ENCODE measurements at places on chromosomes 2 and 18. TPM values are rescaled to one million over a fixed set of nuclear protein-coding genes. Genes with fewer than 3 reads are reported as not detected.

Gene FBXO15
- 1.1 TPM for total RNA-seq

Gene CRYGD
- not detected for total RNA-seq

Gene WNT10A
- total RNA-seq: 1.5 TPM

Gene EMILIN1
- 0.59 TPM for total RNA-seq

Gene CFAP65
- 0.52 TPM for total RNA-seq

Gene CFAP53
- 1.1 TPM for total RNA-seq

DNA sequence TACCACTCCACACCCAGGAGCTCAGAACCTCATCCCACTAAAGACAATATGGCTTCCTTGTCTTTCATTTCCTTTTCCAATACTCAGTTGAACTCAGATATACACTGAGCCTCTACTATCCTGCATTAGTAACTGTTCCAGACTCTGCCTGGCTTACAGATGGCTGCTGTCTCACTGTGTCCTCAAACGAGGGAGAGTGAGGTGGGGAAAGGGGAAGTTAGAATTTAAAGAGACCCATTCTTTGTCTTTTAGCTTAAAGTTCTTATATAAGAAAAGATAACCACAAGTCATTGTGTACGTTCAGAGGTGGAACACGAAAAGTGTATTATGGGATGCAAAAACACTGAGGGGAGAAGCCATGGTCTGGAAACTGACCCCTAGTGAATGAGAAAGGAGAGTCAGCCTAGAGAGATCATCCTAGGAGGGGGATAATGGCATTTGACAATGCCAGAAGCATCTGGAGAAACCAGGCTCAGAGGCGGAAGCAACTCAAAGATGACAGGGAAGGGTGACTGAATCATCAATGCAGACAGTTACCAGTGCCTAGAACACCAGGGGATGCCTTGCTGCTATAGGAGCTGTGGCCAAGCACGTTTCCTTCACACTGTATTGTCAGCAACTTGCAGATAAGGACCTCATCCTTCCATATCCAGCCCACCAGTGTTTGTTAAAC is 170.7 kb downstream of the CYRIA start:
- DNase-seq: no peak

- peak; percentile 89 for DNase-seq
Measured at GRCh38 chr2:27798948-27799645, 27.6 kb downstream of the MRPL33 start.

DNA sequence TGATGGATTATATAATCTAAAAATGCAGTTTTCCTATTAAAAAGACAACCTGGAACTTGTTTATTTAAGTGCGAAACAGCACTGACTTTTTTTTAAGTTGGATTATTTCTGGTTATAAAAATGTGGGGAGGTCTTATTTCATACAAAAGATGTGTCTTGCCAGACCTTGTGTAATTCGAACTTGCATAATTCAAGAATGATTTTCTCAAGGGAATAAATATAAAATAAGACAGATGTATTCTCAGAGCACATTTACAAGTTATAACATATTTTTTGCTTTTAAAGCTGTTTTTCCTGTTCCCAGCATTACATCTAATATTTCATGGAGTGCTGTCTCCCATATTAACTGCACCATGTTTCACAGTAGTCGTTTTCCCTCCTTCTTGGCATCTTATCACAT is 263.1 kb downstream of the CDH20 start:
- DNase-seq: no peak

GRCh38 chr2:128187032-128187654 is 96.1 kb downstream of the UGGT1 start:
- no peak for DNase-seq

GRCh38 chr2:66538291-66538690 is 103.4 kb downstream of the MEIS1 start:
- no peak for DNase-seq

GRCh38 chr2:119523383-119523951 is 816 bp downstream of the SCTR start:
- DNase-seq: no peak

- DNase-seq: no peak
Measured at GRCh38 chr2:23862716-23863426, 64.1 kb downstream of the ATAD2B start.

GRCh38 chr2:149038442-149039212 is at the start of gene LYPD6B:
Gene LYPD6B, plus strand, starts transcription at chr2:149038699. Its CDS starts 92,250 bp downstream, at chr2:149130949.
- no peak for DNase-seq

DNA sequence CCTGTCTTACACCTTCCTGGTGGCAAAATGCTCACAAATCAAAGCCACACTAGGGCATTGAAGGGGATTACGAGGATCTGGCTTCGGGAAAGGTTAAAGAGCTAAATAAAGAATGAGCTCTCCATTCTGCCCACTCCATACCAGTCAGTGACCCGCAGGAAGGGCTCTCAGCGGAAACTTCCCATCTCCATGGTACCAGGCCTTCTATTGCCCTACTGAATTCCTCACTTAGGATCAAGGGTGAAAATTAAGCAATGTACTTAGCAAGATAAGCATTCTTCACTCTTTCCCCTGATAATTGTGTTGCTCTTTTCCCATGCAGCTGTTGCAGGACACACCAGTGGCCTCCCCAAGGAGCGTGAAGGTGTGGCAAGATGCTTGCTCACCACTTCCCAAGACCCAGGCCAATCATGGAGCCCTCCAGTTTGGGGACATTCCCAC is 75.6 kb upstream of the TTC39C start:
- no peak for DNase-seq

GRCh38 chr2:239122421-239123110 is 274.7 kb downstream of the TWIST2 start:
- no peak for DNase-seq

DNA sequence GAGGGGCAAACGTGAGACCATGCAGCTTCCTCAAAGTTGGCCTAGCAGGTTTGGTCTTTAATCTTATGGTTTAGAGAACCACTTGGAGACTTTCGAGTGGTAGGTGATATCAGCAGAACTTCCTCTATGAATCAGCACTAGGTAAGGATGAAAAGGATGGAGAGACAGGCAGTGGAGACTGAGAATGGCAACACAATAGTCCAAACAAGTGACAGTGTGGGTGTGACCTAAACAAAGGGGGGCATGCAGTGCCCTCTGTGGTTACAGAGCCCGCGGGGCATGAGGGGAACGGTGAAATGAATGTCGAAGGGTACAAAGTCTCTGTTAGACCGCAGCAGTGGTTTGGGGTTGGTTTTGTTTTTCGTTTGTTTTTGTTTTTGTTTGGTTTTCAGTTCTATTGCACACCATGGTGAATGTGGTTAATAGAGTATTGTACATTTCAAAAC is 143.9 kb downstream of the L3MBTL4 start:
- no peak for DNase-seq

DNA sequence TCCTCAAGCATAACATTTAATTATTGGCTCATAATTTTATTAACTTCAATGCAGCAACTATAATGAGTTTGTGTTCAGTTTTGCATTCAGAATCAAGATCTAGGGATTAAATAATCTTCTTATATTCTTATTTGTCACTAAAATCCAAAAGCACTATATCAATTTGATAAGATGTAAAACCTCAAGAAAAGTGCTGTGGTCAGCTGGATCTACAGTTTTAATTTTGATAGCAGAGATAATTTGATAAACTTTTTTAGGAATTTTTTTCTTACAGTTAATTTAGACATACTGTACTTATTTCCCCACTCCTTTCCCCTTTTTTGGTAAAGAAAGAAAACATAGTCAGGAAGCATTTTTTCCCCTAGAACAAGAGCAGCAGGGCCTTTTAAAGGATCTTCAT is 146.4 kb downstream of the GRB14 start:
- no peak for DNase-seq

GRCh38 chr2:70686577-70687460 is 81.2 kb downstream of the ADD2 start:
- peak; percentile 48 for DNase-seq

DNA sequence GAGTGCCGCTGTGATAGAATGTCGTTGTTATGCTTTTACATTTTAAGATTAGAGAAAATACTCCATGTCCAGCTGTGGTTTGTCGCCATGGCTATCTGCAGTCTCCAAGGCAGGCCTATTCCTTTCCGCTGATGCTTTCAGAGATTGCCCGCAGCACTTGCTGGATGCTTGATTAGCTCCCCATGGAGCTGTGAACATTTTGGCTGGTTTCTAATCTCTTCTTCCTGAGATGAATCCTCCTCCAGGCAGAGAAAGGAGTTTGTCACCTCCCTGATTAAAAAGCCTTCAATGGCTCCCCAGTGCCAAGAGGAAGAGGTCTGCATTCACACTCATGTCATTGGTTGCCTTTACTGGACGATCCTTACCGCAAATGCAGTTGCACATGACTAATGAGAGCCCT is 32.6 kb upstream of the LPIN1 start:
- DNase-seq: no peak

DNA sequence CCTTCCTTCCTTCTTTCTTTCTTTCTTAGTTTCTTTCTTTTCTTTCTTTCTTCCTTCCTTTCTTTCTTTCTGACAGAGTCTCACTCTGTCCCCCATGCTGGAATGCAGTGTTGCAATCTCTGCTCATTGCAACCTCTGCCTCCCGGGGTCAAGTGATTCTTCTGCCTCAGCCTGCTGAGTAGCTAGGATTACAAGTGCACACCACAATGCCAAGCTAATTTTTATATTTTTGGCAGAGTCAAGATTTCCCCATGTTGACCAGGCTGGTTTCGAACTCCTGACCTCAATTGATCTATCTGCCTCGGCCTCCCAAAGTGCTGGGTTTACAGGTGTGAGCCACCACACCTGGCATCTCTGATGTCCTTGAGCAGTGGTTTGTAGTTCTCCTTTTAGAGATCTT is 48.5 kb downstream of the IL1R2 start:
- no peak for DNase-seq

DNA sequence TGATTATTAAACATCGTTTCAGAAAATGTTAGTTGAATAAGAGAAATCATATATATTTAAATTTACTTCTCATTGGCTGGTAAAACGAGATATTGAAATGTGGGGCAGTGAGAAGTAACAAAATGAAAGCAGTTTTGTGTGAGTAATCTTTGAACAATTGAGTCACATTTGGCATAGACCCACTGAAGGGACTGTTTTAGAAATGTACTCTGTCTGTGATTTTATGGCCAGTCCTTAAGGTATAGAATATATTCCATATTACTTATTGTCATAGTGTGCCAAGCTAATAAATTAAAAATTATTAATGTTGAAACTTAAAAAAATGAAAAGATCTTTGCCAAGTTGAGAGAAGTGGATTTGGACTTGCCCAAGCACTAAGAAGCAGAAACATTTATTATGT is 222.4 kb upstream of the COL3A1 start:
- no peak for DNase-seq

All from HCT116 (cell line).